ENCODE measurements at places on chromosomes 7 and 10.
A peak's percentile ranks its signal among the peaks of the same experiment; 100 is the strongest.

DNA sequence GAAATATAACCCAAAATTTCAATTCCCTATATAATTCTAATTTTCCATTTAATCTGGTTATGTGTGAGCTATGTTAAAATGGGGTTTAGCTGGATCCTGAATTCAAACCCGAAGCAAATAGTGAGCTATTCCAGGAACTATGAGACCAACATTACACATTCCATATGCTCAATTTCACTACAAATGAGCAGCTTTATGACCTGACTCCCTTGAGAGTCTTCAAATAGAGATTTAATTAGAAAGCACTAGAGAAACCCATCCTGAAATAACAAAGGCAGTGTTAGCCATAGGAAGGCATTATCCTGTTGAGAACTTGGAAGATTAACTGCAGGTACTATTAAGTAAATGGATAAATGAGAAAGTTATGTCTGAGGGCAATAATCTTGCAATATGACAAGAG lies 890.0 kb downstream of the GRM8 start:
- no peak for DNase-seq

GRCh38 chr10:97188261-97188711 lies 2.5 kb upstream of the SLIT1 start:
- peak; percentile 76 for DNase-seq

DNA sequence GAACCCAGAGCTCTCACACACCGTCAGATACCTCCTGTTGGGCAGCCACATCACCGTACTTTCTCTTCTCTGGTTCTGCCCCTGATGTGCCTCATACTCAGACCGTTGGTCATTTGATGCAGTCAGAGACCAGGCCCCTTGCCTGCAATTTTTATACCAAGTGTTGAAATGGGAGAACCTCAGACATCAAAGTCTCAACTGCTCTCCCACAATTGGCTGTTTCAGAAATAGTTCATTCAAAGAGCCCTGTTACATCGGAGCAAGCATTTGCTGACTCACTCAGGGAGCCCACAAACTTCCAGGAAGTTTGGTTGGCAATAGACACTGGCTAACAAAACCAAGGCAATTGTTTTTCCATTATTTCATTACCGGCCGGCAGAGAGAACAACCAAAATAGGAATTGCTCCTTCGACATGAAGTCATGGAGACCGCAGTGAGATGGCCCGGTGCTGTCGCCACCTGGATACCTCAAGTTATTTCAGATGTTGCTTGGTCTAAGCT lies 33.5 kb upstream of the ADAM12 start:
- no peak for DNase-seq

GRCh38 chr7:107167483-107168232 lies 1.1 kb upstream of the HBP1 start:
- DNase-seq, result peak; percentile 34

- DNase-seq, result no peak
These were observed 5.2 kb upstream of the PLXNA4 start for GRCh38 chr7:132581431-132581830.

DNA sequence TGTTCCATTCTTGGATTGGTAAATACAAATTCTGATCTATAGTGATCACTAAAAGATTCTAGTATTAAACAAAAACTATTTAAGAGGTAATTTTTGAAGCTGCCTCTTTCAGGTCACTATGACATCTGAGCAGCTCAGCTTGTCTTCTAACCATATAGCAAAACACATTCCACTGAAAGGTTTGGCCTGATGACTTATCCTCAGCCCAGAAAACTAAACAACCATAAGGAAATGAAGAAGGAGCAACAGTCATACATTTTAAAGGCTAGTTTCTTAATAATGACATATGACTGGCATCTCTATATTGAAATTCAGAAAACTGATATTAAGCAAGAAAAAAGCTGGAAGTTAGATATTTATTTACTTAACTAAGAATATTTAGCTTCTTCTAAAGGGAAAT lies 24.6 kb downstream of the NT5C2 start:
- DNase-seq, result no peak

- no peak for DNase-seq
These were observed 9.5 kb downstream of the TES start for GRCh38 chr7:116219834-116220233.

- DNase-seq, result no peak
These were observed 2.0 kb downstream of the JCAD start for GRCh38 chr10:30057421-30057841.

DNA sequence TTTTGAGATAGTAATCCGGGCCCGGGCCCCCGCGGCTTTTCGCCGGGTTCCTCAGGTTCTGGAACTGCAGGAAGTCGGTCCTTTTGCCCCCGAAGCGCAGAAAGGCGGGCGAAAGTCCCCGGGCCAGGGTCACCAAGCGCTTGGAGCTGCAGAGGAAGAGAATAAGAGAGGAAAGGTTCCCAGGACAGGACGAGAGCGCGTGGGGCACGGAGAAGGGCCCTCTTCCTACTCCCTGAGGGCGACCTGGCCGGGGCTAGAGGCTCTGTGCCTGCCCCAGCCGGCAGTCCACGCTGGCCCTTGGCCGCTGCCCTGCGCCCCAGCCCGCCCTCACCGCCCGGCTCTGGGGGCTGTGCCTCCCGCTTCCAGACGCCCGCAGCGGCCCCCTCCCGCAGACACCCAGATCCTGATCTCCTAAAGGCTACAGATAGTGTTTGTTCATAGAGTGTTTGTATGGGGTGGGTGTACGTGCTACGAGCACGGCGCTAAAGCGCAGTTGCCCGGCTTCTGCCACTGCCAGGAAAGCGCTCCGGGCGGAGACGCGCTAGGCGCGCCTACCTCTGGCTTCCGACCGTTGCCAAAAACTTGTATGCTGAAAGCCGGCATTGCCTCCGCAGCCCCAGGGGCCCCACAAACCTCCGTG lies 3.2 kb downstream of the HPSE2 start:
- no peak for DNase-seq

DNA sequence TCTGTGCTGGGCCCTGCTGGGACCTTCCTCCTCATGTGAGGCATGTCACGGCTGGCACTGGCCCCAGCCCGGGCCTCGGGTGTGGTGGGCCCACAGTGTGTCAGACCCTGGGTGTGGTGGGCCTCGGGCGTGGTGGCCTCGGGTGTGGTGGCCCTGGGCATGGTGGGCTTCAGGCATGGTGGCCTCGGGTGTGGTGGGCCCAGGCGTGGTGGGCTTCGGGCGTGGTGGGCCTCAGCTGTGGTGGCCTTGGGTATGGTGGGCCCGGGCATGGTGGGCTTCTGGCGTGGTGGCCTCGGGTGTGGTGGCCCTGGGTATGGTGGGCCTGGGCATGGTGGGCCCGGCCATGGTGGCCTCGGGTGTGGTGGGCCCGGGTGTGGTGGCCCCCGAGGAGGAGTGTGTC lies 40.4 kb downstream of the NKX6-2 start:
- DNase-seq, result no peak

DNA sequence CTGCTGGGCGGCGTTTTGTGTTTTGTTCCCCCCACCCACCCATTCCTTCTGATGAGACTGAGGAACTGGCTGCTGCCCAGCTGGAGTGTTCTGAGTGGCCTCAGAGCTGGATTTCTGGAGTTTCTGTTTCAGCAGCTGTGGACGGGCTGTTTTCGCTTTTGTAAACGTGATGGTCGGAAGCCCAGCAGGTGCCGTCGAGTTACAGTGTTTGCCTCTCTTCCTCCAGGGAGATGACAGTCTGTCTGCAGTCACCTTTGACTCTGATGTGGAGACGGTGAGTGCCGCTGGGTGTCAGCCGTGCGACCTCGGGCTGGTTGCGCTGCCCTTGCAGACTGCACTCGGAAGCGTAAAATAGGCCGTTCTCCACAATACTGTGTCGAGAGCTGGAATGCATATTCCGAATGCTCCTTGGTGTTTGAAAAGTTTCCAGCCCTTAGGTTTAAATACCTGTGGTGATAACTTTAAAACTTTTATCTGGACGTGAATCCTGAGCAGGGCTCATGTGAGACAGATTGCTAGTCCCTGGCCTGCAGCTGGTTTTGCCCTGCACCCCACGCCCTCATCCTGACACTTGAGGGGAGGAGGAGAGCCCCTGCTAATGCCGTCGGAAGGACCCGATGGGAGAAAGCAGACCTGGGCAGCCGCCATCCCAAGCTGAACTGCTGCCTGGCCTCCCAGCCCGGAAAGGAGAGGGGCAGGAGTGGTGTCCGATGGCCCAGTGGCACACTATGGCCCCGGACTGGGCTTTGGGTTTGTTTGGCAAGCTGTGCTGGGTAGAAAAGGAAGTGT lies 8.3 kb downstream of the IQCE start:
- DNase-seq, result no peak

GRCh38 chr7:155969192-155969929 lies 157.1 kb upstream of the SHH start:
- DNase-seq, result no peak

GRCh38 chr10:51707392-51707791 lies 8.0 kb upstream of the CSTF2T start:
- DNase-seq, result no peak

DNA sequence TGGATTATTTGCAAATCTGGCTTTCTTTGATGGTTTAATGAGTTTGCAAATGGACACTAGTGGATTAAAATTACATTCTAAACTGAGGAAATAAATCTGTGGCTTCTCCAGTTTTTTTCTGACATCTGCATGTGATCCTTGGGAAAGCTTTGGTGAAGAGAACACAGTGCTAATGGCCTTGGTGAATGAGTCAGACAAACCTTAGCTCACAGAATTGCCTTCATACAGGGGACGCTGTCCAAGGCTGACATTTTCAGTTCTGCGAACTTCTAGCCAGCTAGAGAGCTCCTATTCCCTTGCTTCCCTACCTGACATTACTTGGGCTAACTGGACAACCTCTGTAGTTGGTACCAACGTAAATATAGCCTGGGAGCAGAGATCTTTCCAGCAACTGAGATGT lies 21.2 kb downstream of the BMPER start:
- DNase-seq, result no peak

DNA sequence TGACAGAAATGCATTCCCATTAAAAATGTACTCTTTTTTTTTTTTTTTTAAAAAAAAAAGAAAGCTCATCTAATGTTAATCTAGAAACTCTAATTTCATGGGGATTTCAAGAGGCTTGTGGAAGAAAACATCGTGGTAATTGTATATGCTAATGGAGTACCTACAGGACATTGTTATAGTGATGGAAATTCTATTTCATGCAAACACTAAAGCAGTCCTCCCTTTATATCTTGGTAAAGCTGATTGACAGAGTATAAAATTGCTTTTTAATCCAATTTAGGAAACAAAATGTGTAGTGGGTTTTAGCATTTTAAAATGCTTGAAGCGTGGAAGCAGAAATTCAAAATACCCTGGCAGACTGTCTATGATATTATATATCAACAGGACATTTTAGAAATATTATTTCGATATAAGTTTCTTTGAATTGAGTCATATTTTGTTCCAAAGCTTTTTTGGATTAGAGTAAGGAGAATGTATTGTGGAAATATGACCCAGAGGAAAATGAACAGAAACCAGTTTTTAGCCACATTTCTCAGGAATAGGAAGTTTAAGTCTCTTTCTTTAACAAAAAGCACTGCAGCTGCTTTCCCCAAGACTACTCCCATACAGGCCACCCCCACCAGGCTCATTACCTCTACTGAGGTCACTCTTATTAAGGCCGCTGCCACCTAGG lies 121.9 kb downstream of the WNT2 start:
- no peak for DNase-seq

GRCh38 chr7:27433581-27433980 lies 191.0 kb downstream of the EVX1 start:
- no peak for DNase-seq

GRCh38 chr10:77187376-77187999 lies 450.1 kb downstream of the KCNMA1 start:
- no peak for DNase-seq

GRCh38 chr7:105107458-105107857 lies 93.5 kb downstream of the KMT2E start:
- DNase-seq, result no peak

- DNase-seq, result no peak
These were observed 41.3 kb upstream of the GGCT start for GRCh38 chr7:30545791-30546555.

DNA sequence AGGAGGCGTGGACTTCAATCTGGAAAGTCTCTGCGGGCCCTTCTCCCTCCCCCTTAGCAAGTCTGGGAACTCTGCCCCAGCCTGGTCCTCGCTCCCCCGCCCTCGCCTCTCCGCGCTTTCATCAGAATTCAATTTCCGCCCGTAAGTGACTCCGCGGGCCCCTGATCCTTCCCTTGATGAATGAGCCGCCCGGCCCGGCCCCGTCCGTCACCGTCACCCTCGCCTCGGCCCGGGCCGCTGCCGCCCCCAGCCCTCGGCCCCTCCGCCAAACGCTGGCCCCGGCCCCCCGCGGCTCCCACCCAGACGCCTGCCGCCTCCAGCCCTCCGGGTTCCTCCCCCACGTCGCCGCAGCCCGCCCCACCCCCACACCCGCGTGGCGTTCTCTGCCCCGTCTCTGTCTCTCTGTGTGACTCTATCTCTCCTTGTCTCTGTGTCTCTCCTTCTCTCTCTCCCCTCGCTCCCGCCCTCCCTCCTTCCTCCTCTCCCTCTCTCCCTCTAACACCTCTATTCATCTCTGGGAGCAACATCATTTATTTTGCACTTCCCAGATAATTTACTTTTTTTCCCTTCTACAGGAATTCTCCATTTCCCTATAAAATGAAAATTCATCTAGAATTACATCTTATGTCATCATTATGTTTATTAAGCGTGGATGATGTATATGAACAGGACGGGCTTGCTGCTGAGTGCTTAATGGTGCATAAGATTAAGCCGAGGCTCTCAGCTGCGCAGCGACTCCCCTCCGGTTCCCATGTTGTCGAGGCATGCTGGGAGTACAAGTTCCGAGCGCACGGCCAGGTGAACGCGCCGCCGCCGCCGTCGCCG lies 91.2 kb upstream of the PAX2 start:
- DNase-seq, result no peak

GRCh38 chr10:74262856-74263255 lies 111.8 kb downstream of the ADK start:
- DNase-seq, result no peak

- no peak for DNase-seq
These were observed 39.9 kb downstream of the CHN2 start for GRCh38 chr7:29234438-29234837.

- no peak for DNase-seq
These were observed 6.0 kb downstream of the ATP6V1F start for GRCh38 chr7:128868624-128869137.

All from SHP77 (cell line).